ENCODE measurements at places on chromosomes 3 and 15.

- no peak for DNase-seq
Measured at GRCh38 chr3:73547427-73548248, 77.1 kb downstream of the PDZRN3 start.

GRCh38 chr3:29484633-29485032 is 203.8 kb downstream of the RBMS3 start:
- no peak for DNase-seq

- DNase-seq, result no peak
Measured at GRCh38 chr3:100107221-100107814, 7.0 kb downstream of the FILIP1L start.

- no peak for DNase-seq
Measured at GRCh38 chr3:56923526-56924224, 121.9 kb upstream of the ARHGEF3 start.

All from lower leg skin (tissue), 4 donors.